ENCODE measurements at places on chromosomes 12 and 14. TPM values are rescaled to one million over a fixed set of nuclear protein-coding genes. Genes with fewer than 3 reads are reported as not detected.

HOXC4 gene
- 1.7 TPM for total RNA-seq

TMEM132C gene
- total RNA-seq, result not detected

- no peak for DNase-seq
Observed at GRCh38 chr12:51822956-51823355, 25.6 kb downstream of the FIGNL2 start.

DNA sequence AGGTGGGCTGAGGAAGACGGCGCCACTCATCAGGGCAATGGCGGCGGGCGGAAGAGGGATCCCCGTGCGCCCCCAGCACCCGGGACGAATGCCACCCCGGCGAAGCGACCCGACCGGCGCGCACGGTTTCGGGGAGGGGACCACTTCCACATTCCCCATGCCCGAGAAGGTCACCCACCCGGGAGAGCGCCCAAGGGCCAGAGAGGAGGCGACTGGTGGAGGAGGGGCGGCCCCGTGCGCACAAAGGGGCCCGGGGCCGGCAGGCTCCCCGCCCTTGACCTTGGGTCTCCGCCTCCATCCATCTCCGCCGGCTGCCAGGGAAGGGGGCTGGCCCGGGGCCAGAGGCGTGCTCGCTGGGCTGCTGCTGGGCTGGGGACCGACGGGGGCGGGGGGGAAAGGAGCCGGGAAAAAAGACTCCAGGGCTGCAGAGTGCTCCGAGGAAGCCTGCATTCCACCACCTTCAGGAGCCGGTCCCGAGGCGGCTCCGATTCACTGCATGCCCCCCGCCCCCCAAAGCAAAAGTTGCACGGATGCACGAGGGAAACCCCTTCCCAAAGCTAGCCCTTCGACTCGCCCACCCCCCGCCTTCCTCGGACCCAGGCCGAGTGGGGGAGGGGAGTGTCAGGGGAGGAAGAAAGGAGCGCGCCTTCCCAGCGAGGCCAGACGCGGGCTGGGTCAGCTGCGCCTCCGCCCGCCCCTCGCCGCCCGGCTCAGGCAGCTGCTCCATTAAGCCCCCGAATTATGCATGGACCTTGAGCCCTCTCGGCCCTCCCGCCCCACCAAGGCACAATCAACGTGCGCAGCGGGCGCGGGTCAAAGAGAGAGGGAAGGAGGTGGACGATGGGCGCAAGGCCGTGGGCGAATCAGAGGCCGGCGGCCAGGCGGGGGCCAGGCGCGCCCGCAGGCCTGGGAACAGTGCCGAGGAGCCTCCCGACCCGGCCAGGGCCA is 26.2 kb downstream of the BCL11B start:
- no peak for DNase-seq

DNA sequence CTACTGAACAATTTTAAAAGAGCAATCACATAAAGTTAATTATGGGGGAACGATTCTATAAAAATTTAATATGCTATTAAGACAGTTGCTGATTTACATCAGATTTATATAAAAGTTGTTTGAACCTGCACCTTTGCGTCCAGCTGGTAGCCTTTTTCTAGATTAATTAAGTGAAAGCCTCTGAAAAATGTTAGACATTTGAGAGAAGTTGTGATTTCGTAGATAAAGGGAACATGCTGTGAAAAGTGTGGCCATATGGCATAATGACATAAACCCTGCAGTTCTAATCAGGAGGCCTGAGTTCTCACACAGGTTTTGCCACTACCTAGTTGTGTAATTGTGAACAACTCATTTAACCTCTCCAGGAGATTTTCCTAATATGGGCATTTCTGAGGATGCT is 187.2 kb downstream of the TMTC2 start:
- DNase-seq, result no peak

- DNase-seq, result no peak
Observed at GRCh38 chr14:104746071-104746545, 6.8 kb upstream of the SIVA1 start.

DNA sequence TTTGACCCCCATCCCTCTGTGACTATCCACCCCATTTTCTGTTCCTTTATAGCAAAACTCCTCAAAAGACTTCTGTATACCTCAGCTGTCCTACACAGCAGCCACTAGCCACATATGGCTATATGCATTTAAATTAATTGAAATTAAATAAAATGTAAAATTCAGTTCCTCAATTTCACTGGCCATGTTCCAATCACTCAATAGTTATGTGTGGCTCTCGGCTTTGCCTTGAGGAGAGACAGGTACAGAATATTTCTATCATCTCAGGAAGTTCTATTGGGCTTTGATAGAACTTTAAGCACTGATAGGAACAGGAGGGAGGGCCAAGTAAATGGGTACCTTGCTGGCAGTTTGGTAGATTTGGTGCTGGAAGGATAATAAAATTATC is 280.3 kb upstream of the AMIGO2 start:
- DNase-seq, result no peak

TMEM263 gene
- 60.1 TPM for total RNA-seq

RIMKLB gene
- 34.4 TPM for total RNA-seq

DNA sequence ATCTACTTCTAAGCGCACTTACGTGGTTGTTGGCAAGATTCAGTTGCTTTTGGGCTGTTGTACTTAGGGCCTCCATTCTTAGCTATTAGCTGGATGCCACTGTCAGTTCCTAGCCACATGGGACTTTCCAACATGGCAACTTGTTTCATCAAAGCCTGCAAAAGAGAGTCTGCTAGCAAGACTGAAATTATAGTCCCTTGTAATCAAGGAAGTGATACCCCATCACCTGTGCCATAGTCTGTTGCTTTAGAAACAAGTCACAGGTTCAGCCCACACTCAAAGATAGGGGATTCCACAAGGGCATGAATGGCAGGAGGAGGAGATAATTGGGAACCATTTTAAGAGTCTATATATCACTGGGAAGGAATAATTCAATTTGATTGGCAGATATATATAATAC is 27.1 kb upstream of the SLC17A8 start:
- no peak for DNase-seq

- DNase-seq, result peak; percentile 87
Observed at GRCh38 chr12:30457621-30458289, 237.9 kb downstream of the IPO8 start.

DNA sequence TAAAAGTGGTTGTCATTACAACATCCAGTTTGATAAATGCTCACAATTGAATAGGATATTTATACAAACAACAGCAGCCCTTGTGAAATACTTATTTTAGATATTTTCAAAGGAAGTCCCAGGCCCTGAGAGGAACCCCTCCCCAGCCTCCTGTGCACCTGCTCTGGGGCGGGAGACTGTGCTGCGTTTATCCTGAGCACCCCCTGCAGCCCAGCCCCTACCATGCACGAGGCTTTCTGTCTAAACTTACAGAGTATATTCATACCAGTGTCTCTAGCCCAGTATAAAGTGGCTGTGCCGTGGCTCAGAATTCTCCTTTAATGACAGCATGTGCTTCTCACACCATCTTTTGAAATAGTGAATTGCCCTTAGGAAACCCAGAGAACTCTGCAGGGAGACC is 1084.3 kb downstream of the TMEM121 start:
- no peak for DNase-seq

DNA sequence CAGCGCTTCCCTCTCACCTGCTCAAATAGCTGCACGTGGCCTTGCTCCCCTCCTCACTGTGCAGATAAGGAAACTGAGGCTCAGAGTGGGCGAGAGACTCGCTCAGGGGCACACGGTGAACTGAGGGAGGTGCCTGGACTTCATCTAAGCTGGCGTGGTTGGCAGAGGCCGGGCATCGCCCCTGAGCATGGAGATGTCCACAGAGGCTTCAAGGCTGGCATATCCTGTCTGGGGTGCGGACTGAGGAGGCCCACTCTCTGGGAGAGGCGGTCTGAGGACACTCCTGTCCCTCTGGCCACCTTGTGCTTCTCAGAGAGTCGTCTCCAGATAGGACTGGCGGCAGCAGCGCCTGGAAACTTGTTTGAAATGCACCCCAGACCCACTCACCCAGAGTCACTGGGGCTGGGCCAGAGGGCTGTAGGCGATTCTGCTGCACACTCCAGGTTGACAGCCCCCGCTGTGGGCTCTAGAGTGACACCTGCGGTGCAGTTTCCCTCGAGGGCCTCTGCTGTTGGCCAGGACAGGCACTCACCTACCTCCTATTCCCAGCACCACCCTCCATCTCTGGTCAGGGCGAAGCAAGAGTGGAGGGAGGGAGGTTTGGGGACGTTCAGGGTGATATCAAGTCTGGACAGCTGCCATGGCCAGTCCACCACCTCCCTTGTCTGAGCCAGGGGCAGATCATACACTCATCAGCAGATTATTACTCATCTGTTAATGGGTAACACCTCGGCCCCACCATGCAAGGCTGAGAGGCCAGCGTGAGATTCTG is 11.2 kb upstream of the LBHD2 start:
- peak; percentile 33 for DNase-seq

FAM161B gene
- total RNA-seq, result 2.1 TPM

C14orf119 gene
- 54.8 TPM for total RNA-seq

DNA sequence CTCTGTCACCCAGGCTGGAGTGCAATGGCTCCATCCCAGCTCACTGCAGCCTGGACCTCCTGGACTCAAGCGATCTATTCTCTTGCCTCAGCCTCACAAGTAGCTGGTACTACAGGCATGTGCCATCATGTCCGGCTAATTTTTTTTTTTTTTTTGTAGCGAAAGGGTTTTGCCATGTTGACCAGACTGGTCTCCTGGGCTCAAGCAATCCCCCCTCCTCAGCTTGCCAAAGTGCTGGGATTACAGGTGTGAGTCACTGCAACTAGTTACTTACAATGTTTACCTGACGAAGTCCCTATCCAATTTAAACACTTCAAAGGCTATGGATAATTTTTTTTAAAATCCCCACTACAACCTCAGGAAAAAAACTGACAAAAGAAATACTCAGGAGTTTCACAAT is 1.8 kb downstream of the KRR1 start:
- DNase-seq, result peak; percentile 36

SCARB1 gene
- 48.2 TPM for total RNA-seq

SLC39A2 gene
- not detected for total RNA-seq

DNA sequence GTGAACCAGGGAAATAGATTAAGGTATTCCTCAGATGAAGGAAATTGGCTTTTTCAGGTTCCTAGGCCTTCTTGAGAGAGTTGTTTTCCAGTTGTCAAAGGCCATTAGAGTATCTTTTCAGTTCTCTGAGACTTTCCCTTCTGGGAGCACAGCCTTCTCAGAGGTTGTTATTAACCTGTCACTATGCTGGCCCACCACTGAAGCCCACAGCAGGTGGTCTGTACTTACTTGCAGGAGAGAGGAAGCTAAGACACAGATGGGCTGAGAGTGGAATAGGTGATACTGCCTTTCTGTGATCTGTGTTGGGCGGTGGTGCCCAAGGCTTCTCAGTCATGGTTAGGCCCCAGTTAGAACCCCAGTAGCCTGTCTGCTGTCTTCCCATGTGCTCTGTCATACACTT is 22.8 kb upstream of the GALNT16 start:
- DNase-seq, result no peak

RBP5 gene
- not detected for total RNA-seq

- DNase-seq, result peak; percentile 67
Observed at GRCh38 chr12:124636138-124636978, 68.9 kb upstream of the NCOR2 start.

SCNN1A gene
- total RNA-seq, result 136 TPM

RITA1 gene
- total RNA-seq, result 17.5 TPM

PPP1R1A gene
- not detected for total RNA-seq

DNA sequence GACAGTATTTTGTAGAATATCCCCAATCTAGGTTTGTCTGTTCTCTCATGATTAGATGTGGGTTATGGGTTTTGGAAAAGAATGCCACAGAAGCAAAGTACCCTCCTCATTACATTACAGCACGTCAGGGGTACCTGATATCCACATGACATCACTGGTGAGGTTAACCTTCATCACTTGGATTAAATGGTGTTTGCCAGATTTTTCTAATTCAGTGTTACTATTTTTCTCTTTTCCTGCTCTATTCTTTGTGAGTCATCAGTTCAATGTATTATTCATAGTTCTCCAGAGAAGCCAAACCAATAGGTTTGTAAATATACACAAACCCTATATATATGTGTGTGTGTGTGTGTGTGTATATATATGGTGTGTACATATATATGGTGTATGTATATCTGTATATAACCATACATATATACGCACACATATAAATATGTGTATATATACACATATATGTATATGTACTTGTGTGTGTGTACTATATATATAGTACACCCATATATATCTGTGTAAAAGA is 131.4 kb downstream of the LMNTD1 start:
- DNase-seq, result no peak

FAM90A1 gene
- total RNA-seq, result not detected

- DNase-seq, result no peak
Observed at GRCh38 chr12:131121705-131122405, 168.1 kb downstream of the ADGRD1 start.

ARHGDIB gene
- 7.7 TPM for total RNA-seq

- DNase-seq, result no peak
Observed at GRCh38 chr12:117010693-117011451, 88.3 kb downstream of the TESC start.

RIPK3 gene
- total RNA-seq, result not detected

- DNase-seq, result no peak
Observed at GRCh38 chr12:128083132-128083729, 183.7 kb upstream of the TMEM132C start.

GRCh38 chr12:106274575-106275121 is 26.8 kb upstream of the CKAP4 start:
- no peak for DNase-seq

BCL7A gene
- total RNA-seq, result 18.1 TPM

TGFB3 gene
- total RNA-seq, result 1.1 TPM

GLIPR1 gene
- 29.6 TPM for total RNA-seq

PTHLH gene
- 5.4 TPM for total RNA-seq

DNA sequence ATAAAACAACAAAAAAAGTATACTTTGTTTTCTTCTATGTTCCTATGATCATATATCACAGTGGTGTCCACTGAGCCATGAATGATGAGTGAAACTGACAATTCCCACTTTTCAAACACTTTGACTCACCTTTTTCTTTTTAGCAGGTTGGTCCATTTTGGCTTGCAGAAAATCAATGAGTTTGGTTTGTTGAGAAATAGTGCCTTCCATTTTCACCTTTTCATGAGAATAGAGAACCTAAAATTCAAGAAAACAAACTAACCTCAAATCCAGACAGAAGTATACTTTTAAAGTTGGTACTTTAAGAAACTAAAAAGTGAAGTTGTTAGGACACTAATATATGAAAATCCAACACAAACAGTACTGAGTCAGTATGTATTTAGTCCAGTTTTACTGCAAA is 52.4 kb downstream of the PRKAB1 start:
- DNase-seq, result no peak

ALX1 gene
- not detected for total RNA-seq
